ENCODE measurements at places on chromosomes 12 and 14.

- no peak for DNase-seq
These were observed 75.1 kb downstream of the SLC24A4 start for GRCh38 chr14:92397953-92398564.

DNA sequence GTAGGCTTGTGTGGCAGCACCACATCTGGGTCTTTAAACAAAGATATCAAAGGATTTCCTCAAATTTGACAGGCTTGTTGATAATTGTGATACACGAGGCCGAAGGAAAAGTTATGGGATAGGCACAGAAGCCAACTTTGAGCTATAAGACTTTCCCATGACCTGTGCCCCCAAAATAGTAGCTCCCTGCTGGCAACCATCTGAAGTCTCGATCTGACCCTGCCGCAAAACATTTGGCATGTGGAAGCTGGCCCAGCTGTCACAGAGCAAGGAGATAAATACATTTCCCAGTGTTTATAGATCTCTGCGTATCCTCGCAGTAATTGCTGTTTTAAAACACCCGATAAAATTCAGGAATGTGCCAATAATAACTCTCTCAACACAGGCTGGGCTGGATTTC, 26.4 kb upstream of the RGS6 start:
- DNase-seq: no peak

GRCh38 chr12:101287357-101287756, 7.5 kb downstream of the UTP20 start:
- DNase-seq: no peak

DNA sequence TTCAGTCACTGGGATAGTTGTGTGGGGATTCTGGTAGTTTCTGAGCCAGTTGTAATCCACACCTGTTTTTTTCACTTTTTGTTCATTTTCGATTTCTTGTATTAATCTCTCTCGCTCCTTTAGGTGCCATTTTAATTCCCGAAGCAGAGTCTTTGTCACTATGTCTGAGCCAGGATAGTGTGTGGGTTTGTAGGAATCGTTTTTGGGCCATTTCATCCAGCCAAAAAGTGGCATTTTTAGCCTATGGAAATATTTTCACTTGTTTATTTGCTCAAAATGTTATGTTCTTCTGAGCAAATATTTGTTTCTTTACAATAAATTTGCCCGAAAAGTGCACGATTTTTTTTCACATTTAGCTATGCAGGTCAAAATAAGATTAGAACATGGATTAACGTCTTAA, 867 bp downstream of the RD3L start:
- DNase-seq: no peak

GRCh38 chr12:122107261-122107660, 28.7 kb downstream of the MLXIP start:
- DNase-seq: no peak

DNA sequence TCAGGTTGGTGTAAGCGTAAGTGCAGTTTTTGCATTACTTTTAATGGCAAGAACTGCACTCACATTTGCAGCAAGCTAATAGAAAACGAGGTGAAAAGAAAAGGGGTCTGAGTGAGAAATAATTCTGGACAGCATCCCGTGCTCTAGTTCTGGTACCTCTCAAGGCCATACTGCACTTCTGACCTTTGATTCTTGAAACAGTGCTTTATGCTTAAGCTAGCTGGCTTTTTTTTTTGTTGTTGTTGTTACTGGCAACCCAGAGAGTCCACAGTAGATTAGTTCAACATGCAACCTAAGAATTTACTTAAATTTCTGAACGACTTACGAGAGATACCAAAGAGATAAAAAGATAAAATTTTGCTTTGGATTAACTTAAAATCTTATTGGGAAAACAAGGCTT, 75.2 kb upstream of the PRKD1 start:
- peak; percentile 11 for DNase-seq

DNA sequence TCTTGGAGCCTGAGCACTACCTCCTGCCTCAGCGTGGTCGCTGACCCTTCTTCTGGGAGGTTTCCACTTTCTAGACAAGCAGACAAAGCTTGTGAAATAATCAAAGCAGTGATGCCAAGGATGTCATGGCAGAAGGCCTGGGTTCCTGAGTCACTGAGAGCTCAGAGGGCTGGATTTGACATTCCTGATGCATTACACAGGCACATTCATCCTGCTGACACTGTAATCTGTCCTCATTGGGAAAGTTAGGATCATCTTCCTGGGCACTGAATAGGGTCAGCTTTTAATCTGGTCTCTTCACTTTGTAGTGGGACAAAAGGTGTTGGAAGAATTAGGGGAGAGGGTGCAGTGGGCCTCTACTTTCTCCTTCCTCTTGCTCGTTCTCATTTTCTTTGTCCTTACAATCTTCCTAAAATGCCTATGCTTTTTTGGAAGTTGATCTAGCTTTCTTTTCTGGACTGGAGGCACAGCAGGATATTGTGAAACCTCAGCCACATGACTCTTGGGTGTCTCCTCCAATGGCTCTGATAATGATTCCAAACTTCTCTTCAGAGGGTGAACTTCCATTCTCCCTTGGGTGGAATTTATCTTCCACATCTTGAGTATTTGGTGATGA, 29.6 kb downstream of the EEA1 start:
- DNase-seq: peak; percentile 77

- DNase-seq: no peak
These were observed 12.0 kb upstream of the IL26 start for GRCh38 chr12:68237619-68238018.

DNA sequence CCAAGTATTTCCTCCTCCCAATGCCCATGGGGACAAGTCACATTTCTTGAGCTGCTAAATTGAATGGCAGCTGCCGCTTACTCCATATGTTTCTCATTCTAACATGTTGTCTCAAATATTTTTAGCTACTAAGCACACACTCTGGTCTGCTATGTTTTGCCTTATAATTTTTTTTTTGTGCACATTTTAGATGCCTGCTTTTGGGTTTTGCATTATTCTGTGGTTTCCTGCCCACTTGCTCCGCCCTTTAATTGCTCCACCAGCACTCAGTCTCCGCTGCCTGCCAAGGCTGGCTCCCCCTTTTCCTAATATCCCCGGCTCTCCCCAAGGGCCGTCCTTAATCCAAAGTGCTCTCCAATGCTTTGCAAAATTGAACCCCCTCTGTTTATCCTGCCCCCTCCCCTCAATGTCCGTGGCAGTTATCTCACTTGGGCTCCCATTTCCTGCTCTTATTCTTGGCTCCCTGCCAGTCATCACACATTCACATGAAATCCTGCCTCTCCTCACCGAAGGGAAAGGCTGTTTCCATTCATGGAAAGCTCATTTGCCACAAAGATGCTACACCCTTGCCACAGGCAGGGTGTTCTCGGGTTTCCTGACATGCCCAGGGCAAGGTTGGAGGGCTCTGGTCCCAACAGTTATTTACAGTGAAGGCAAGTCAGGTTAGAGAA, 79.4 kb downstream of the C12orf75 start:
- peak; percentile 59 for DNase-seq

GRCh38 chr12:85755760-85756159, 80.4 kb downstream of the RASSF9 start:
- no peak for DNase-seq

GRCh38 chr14:104749111-104749649, 3.8 kb upstream of the SIVA1 start:
- peak; percentile 41 for DNase-seq

DNA sequence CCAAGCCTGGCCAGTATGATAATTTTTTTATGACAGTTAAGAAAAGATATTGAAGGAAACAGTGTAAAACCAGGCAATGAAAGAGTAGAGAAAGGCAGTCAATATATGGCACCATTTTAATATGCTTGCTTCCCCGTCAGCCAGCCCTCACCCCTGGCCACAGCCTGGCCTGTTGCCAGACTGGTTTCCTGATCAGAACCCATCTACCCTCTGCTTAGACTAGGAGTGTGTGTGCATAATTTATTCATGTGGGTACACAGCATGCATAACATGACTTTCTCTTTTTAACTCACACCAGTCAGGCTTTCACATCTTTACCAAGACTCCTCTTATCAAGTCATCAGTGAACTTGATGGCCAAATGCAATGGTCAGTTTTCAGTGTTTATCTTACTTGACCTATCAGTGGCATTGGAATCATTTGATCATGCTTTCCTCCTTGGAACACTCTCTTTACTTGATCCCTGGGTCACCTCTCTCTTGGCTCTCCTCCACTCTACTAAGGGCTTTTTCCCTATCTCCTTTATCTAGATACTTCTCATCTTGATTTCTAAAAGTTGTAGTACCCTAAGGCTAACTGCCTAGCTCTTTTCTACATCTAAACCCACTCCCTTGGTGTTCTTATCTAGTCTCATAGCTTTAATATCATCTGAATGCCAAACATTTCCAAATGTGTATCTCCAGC, 10.0 kb upstream of the GPR19 start:
- no peak for DNase-seq

DNA sequence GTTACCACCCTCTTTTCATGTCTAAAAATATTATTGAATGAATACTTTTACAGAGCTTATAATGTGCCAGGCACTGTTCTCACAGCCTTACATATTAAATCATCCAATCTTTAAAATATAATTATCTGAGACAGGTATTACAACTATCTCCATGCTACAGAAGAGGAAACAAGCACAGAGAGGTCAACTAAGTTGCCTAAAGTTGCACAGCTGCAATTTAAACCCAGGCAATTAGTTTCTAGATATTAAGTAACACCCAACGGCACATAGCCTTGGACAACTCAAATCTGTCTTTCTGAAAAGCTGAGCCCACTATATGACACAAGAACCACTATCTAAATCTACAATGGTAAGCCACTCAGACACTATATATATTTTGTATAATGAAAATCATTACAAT, 92.6 kb downstream of the SLC2A13 start:
- DNase-seq: no peak

GRCh38 chr12:111120578-111120977, 200.2 kb upstream of the MYL2 start:
- DNase-seq: no peak

DNA sequence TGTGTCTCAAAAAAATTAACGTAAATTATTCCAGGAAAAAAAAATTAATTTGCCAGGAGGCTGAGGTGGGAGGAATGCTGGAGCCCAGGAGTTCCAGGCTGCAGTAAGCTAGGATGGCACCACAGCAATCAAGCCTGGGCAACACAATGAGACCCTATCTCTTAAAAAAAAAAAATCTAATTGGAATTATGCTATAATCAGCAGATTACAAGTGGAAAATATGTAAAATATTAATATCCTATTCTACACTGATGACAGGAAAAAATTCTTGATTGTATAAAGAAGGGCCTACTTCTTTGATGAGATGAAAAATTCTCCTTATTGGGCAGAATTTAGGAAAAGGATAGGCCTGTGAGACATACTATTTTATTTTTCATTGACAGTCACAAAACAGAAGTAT, 114.0 kb downstream of the RALGAPA1 start:
- DNase-seq: no peak

GRCh38 chr14:34324363-34324795, 137.7 kb downstream of the SPTSSA start:
- peak; percentile 66 for DNase-seq

GRCh38 chr12:59737725-59738463, 142.1 kb downstream of the SLC16A7 start:
- DNase-seq: no peak

- DNase-seq: peak; percentile 52
These were observed 176.0 kb upstream of the DYRK2 start for GRCh38 chr12:67472539-67472938.

GRCh38 chr12:89648211-89648930, 60.3 kb downstream of the ATP2B1 start:
- no peak for DNase-seq

DNA sequence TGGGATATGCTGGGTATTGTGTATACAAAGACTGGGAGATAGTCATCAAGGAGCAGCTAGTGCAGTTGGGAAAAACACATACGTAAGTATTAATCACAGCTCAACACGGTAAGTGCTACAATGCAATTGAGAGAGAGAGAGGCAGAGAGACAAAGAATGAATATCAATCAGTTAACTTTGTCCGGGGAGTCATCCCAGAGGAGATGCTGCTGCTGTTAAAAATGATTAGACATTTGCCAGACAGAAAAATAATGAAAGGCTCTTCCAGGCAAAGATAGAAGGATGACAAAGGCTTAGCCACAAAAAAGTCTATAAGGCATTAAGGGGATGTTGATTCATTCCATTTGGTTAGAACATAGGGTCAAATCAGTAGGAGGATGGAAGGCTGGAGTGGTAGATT, 45.1 kb downstream of the AKAP6 start:
- no peak for DNase-seq

DNA sequence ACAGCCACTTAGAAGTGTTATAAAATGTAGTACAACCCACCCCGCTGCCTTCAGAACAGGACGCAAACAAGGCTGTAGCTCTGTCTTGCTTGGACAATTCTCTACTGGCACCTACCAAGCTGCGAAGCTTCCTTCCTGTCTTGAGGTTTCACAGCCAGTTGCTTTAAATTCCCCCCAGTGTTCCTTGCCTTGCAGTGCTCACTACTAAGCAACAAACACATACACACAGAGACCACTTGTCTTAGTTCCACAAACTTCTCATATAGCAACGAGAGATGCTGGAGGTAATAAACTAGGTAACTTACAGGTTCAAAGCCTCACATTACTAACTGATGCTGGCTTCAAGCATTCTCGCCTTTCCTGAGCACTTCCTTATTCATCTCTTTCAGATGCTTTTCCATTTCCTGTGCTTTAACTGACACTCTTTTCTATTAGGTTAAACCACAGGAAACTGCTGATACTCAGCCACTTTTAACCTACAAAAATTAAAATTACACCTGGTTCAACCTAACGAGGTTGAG, 91.5 kb upstream of the PTGDR start:
- DNase-seq: no peak
